ENCODE measurements at places on chromosomes 13 and 19. TPM values are rescaled to one million over a fixed set of nuclear protein-coding genes. Genes with fewer than 3 reads are reported as not detected.

DNA sequence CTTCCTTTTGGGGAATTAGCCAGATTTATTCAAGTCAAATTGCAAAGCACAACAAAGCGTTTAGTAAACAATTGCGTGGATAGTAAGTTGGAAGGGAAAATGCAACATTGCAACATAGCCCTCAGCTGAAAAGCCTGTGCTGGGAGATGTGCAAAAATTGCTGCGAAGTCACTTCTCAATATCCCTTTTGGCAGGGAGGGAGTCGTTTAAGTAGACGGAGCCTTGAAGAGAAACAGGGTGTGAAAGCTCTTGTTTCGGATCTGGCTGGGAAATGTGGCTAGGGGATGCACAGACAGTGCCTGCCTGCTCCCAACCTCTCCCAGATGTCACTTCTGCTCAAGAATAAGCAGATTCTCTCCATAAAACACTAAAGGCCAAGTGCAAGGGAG is 56.8 kb downstream of the SLC7A1 start:
- peak overlapping the region; percentile 48 for H3K27ac ChIP-seq
- no peaks in the 10 kb centered on the region for H3K27me3 ChIP-seq
- no peak overlapping the region for H3K4me3 ChIP-seq
- no peaks in the 10 kb centered on the region for H3K4me1 ChIP-seq

GRCh38 chr13:46202188-46202795 is 9.4 kb upstream of the LRRC63 start:
- DNase-seq = no peak
- no peaks in the 10 kb centered on the region for H3K4me1 ChIP-seq
- H3K4me3 ChIP-seq = no peak overlapping the region
- no peaks in the 10 kb centered on the region for H3K36me3 ChIP-seq

DNA sequence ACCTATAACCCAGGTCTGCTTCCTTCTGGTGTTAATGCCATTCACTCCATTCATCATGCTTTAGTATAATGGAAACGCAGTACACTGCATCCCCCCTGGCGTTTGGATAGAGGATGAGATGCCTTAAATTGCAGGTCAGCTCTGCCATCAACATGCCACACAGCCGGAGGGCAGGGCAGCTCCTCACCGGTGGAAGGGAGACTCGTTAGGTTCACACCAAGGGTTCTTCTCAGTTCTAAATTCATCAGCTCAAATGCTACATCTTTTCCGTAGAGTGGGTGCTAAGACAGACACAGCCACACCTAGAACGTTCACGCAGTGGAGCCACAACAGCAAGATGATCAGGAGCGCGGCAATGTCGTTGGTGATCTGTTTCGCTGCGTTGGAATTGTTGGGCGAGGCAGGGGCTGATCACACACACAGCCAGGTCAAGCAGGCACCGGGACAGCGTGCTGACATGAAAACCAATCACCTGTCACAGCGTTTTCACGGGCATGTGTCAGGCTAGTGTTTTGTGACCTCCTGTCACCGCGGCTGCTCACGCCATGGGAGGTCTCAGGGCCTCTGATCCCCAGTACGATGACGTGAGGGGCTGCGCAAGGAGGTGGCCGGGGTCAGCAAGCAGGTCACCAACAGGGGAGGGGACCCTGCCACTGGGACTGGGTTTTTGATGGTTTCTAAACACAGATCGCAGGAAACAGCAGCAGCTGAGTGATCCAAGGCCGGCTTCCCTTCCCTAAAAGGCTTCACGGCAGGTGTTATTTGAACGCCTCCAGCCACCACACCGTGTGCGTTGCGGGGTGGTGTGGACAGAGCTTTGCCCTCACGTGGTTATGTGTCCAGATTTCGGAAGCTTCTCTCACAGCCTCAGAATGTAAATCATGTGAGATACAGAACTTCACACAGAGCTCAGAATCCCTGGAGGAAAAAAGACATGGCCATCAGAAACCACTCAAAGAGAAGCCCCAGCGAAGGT is 94.3 kb upstream of the IRS2 start:
- H3K4me3 ChIP-seq = no peak overlapping the region
- DNase-seq = no peak
- no peak overlapping the region for H3K27ac ChIP-seq

GRCh38 chr19:32687681-32688080 is 3.9 kb upstream of the NUDT19 start:
- no peaks in the 10 kb centered on the region for H3K4me1 ChIP-seq
- H3K27ac ChIP-seq = no peak overlapping the region
- no peak overlapping the region for H3K4me3 ChIP-seq
- H3K27me3 ChIP-seq = no peaks in the 10 kb centered on the region
- DNase-seq = no peak

GRCh38 chr19:30757837-30758617 is 385.8 kb downstream of the ZNF536 start:
- H3K27me3 ChIP-seq = no peaks in the 10 kb centered on the region
- no peaks in the 10 kb centered on the region for H3K4me1 ChIP-seq
- H3K27ac ChIP-seq = no peak overlapping the region
- H3K4me3 ChIP-seq = no peak overlapping the region
- H3K36me3 ChIP-seq = no peaks in the 10 kb centered on the region
- DNase-seq = no peak

DNA sequence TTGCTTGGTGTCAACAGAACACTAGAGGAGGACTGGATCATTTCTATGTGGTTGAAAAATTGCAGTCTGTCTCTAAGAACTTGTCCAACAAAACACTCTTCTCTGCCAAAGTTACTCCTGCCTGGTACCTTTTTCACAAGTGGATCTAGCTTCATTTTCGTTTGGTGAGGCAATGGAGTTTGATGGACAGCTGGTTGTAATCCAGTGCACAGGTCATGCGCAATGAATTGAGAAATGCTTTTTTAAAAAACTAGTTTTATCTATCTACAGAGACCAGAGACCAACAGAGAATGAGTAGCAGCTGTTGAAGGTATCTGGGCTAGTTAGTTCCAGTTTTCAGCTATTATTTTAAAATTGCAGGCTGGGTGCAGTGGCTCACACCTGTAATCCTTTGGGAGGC is 12.0 kb upstream of the KBTBD6 start:
- no peaks in the 10 kb centered on the region for H3K36me3 ChIP-seq
- H3K27ac ChIP-seq = no peak overlapping the region
- no peak overlapping the region for H3K4me3 ChIP-seq
- no peak for DNase-seq
- H3K27me3 ChIP-seq = no peaks in the 10 kb centered on the region

- H3K4me1 ChIP-seq = peaks cover 6% of the 10 kb centered on the region
- DNase-seq = no peak
- H3K36me3 ChIP-seq = no peaks in the 10 kb centered on the region
- no peak overlapping the region for H3K27ac ChIP-seq
Measured at GRCh38 chr19:18647371-18647767, 10.5 kb downstream of the KLHL26 start.

- no peak overlapping the region for H3K4me3 ChIP-seq
- peaks cover 26% of the 10 kb centered on the region for H3K4me1 ChIP-seq
- no peaks in the 10 kb centered on the region for H3K27me3 ChIP-seq
- peak overlapping the region; percentile 95 for H3K27ac ChIP-seq
- no peaks in the 10 kb centered on the region for H3K36me3 ChIP-seq
Measured at GRCh38 chr19:17091758-17092333, 16.3 kb downstream of the MYO9B start.

- no peak for DNase-seq
- no peak overlapping the region for H3K27ac ChIP-seq
- H3K27me3 ChIP-seq = no peaks in the 10 kb centered on the region
- no peaks in the 10 kb centered on the region for H3K36me3 ChIP-seq
Measured at GRCh38 chr13:42847891-42848663, 66.7 kb downstream of the FAM216B start.

CLEC17A gene
- not detected for total RNA-seq

ZNF575 gene
- 2.8 TPM for total RNA-seq

IFNL1 gene
- not detected for total RNA-seq

IGFL3 gene
- total RNA-seq = not detected

BCL2L12 gene
- total RNA-seq = 3.8 TPM
